ENCODE measurements at places on chromosomes 1 and 21.

DNA sequence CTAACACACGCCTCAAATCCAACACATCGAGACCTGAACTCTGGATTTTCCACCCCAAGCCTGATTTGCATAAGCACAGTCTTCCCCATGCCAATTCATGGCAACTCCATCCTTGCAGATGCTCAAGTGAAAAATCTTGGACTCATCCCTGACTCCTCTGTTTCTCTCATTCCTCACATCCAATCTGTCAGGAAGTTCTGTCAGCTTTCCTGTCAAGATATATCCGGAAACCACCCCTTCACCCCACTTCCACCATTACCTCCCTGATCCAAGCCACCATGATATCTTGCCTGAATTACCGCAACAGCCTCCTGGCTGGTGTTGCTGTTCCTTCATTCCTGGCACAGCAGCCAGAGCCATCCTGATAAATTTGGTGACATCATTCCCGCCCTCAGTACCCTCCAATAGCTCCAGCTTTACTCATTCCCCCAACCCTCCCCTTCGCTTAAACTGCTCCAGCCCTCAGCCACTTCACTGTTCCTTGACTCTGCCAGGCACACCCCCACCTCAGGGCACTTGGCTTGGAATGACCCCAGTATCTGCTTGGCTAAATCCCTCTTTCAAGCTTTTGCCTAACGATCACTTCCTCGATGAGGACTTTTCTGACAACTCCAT lies 17.4 kb downstream of the TCEA3 start:
- no peak for DNase-seq

- DNase-seq: no peak
These were observed 87.9 kb downstream of the SSBP3 start for GRCh38 chr1:54318246-54318814.

DNA sequence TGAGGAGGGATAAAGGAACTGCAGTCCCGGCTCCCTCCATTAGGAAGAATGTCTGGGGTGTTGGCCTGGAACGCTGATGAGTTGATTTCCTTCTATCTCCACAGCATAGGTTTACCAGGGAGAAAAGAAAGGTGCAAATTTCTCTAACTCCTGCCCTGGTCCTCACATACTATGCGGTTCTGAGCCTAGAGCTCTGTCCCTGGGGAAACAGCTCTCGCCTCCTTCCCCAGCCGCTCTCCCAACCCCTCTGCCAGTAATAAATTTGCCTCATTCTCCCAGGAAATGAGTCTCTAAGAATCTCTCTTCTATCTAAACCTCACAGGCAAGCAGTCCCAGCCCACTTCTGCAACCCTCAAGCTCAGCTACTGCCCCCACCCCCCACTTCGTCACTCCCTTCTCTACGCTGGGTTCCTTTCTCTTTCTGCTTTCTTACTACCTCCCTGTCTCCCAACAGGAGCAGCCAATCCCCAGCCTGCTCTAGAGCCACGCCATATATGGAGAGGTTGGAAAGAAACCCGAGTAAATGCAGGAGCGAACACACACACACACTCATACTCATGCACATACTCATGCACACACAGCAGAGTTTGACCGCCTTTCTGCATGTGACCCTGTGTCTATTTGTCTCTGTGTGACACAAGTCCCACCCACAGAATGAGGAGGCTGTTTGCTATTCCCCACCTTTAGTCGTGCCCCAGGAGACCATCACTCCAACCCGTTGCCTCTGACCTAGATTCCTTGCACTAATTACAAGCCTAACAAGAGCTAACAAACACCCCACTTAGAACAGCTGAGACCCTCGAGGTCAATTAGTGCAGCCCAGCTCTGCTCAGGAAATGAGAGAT lies 13.4 kb downstream of the PLEKHO1 start:
- peak; percentile 96 for DNase-seq

- no peak for DNase-seq
These were observed 946 bp upstream of the HNRNPR start for GRCh38 chr1:23344987-23345472.

- no peak for DNase-seq
These were observed 219.3 kb downstream of the C1orf94 start for GRCh38 chr1:34396042-34396441.

DNA sequence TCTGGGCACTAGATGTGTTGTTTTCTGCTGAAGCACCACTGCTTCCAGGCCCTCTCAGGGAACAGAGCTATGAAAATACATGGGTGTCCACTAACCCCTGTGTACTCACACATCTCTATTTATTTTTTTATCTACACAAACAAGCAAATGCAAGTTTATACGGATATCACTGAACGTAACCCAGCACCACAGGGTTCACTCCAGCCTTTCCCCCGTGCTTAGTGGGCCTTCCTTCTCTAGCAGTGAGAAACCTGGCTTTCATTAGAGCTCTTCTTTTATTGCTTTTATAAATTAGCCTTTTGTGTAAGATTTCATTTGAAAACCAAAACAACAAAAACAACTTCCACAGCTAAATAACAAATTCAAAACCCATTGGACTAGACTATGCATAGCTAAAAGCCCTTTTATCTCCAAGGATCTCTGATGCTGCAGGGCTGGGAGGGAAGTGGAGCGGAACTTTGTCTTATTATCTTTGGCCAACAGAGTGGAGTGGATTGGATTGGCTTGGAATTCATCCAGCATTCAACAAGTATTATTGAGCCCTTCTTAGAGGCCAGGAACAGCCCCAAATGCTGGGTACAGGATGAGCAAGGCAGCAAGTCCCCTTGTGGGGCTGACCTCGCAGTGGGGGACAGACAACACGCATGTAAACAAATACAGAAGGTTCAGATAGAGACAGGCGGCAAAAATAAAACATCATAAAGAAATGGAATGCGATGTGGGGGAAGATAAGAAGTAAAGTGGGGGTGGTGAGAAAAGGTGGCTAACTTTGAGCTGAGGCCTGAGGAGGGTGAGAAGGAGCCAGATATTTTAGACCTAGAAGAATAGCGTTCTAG lies 371.8 kb upstream of the POU3F1 start:
- no peak for DNase-seq

- no peak for DNase-seq
These were observed 143.9 kb upstream of the FMN2 start for GRCh38 chr1:239947801-239948200.

GRCh38 chr1:1347663-1348419 lies 1.4 kb downstream of the DVL1 start:
- DNase-seq: peak; percentile 60

- DNase-seq: peak; percentile 44
These were observed 2.6 kb downstream of the ZNF691 start for GRCh38 chr1:42848823-42849537.

DNA sequence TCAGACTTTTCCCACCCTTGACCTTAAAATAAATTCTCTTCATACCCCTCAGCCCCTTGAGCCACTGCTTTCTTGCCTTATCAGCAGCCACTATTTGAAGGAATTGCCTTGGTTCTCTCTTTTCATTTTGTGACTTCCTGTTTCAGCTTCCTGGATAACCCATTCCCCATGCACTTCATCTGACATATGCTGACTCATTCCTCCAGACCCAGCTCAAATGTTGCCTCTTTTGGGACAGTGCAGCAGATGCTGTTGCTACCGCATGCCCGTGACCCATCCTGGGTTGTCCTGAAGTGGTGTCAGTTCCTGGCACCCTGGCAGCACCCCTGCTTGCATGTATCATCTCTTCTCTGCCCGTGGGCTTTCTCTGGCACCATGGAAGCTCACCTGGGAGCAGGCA lies 496.1 kb downstream of the PTPRU start:
- no peak for DNase-seq

GRCh38 chr1:160206421-160207117 lies 1.4 kb downstream of the PEA15 start:
- peak; percentile 77 for DNase-seq

- no peak for DNase-seq
These were observed 24.9 kb upstream of the TENT5B start for GRCh38 chr1:27037518-27037917.

GRCh38 chr1:181015251-181015615 lies 7.4 kb downstream of the STX6 start:
- no peak for DNase-seq

DNA sequence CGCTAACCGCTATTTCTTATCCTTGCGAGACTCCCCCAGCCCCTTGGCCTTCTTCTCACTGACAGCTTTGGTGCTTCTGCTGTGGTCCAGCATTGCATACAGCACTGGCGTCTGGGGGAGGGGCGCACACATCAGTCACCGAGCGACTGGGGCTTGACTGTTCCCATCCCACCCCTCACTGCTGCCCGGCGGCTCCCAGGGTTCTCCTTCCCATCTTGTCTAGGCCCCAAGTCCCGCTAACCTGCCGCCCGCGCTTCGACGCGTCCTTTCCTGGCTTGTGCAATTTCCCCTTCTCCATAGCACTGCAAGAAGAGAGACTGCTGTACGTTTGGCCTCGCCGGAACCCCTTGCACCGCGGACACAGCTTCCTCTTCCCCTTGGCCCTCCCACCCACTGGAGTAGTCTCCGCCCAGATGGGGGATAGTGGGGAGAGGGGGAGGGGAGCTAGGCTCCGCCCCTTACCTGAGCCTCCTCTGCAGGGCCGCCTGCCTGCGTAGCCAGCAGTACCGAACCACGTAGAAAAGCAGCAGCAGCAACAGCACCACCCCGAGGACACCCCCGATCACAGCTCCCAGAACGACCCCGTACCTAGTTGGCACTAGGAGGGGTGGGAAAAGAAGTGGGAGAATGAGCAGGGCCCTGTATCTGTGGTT lies 3.8 kb downstream of the MPZ start:
- no peak for DNase-seq

DNA sequence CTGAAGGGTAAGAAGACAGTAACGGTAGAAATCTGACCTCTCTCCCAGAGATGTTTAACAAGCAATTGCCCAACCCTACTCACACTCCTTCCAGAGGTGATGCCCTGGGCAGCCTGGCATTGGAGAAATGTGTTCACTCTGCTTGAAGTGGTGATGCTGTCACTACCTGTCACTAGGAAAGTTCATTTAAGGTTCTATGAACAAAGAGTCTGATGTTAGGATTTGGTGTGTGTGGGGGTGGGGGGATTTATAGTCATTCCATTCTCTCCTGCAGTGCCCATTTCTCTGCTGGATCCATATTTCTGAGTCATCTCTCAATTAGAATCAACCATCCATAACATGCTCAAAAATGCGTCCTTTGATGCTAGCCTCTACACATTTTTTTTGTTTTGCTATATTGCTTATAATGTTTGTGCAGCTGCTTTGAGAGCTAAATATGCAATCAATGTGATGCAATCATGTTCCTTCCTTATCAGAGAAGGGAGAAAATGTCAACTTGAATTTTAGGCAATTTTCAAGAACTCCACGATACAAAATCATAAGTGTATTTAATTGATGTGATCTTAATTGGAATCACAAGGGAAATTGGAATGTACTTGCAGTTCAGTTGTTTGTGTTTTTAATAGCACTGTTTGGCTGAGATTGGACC lies 173.9 kb downstream of the DUSP10 start:
- DNase-seq: no peak

GRCh38 chr1:97366984-97367383 lies 553.9 kb downstream of the DPYD start:
- DNase-seq: peak; percentile 18

GRCh38 chr1:243312952-243313634 lies 57.3 kb downstream of the SDCCAG8 start:
- no peak for DNase-seq

- DNase-seq: no peak
These were observed 3.1 kb downstream of the AGO1 start for GRCh38 chr1:35885961-35886558.

- no peak for DNase-seq
These were observed 45.1 kb downstream of the ECE1 start for GRCh38 chr1:21244986-21245687.

DNA sequence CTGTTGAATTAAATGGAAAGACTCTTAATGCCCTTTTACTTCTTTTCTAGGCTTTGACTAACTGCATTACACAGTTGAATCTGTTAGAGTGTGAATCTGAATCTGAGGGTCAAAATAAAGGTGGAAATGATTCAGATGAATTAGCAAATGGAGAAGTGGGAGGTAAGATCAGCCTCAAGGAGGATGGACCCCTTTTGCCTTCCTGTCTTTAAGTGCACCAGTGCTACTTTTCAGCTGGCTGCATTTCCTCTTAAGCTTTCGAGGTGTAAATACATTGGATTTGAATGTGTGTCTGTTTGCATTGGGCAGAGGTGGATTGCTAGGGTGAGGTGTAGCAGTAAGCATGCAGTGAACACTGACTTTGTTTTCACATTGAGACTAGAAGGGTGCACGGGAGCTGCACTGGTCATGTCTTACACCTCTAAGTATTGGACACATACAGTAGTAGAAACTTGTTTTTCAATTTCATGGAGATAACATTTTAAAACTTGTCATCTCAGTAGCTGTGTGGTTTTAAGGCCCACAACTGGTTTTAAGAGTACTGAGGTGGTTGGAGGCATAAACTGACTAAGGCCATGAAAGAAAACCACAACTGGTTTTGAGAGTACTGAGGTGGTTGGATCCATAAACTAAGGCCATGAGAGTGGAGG lies 35.4 kb downstream of the MIA3 start:
- no peak for DNase-seq

DNA sequence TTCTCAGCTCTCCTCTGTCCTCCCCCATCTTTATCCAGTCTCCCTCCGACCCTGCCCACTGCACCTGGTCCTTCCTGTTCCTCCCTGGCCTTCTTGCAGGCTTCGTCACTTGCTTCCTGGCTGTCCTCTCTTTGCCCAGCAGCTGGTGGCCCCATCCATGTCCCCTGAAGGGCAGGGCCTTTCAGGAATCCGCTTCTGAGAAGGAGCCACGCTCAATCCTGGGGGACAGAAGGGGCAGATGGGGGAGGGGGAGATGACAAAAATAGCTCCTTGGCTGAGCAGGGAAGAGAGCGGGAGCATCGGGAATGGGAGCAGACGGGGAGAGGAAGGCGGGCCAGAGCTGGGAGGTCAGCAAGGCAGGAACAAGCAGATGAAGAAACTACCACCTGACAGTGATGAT lies 40.7 kb downstream of the SLC30A1 start:
- DNase-seq: no peak

DNA sequence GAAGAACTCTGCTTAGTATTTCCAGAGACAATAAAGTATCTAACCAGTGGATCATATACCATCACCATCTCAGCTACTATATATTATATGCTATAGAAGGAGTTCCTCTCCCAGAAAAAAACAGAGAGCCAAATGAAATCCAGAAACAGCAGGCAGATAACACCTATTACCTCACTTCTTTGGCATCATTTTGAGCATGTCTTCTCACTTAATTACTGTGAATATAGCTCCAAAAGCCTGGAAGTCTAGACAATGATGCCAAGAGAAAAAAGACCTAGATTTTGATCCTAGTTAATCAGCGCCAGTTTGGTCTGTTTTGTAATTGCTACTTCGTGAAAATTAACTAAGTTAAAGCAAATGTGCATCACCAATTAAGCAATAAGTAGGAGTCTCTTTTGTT lies 131.3 kb downstream of the EIF4G3 start:
- no peak for DNase-seq

GRCh38 chr1:32372149-32372756 lies 9.9 kb downstream of the TSSK3 start:
- peak; percentile 30 for DNase-seq

DNA sequence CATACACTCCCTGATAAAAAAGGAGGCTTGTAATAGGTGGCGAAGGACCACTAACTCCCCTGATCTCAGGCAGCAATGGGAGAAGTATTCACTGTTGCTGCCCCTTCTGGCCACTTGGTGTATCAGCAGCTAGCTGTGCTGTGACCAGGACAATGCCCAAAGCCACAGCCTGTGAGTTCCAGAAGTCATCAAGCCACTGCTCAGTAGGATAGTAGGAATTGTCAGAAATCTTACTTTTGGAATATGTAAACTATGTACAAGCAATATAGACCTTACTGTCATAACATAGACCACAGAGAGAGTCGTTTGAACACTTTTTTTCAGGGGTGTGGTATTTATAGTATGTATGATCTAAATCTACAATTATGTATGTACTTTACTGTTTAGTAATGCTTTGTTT lies 248.3 kb upstream of the CAMK1G start:
- DNase-seq: peak; percentile 51

All from myocyte (in vitro differentiated cells).